CD8-positive, alpha-beta T cell (primary cell): ENCODE measurements at places on chromosomes 16 and 17.

- DNase-seq = peak; percentile 80
Measured at GRCh38 chr16:30185683-30186421, 2.5 kb downstream of the CORO1A start.

- no peak for DNase-seq
Measured at GRCh38 chr16:63497408-63497807, 1461.2 kb upstream of the CDH8 start.

DNA sequence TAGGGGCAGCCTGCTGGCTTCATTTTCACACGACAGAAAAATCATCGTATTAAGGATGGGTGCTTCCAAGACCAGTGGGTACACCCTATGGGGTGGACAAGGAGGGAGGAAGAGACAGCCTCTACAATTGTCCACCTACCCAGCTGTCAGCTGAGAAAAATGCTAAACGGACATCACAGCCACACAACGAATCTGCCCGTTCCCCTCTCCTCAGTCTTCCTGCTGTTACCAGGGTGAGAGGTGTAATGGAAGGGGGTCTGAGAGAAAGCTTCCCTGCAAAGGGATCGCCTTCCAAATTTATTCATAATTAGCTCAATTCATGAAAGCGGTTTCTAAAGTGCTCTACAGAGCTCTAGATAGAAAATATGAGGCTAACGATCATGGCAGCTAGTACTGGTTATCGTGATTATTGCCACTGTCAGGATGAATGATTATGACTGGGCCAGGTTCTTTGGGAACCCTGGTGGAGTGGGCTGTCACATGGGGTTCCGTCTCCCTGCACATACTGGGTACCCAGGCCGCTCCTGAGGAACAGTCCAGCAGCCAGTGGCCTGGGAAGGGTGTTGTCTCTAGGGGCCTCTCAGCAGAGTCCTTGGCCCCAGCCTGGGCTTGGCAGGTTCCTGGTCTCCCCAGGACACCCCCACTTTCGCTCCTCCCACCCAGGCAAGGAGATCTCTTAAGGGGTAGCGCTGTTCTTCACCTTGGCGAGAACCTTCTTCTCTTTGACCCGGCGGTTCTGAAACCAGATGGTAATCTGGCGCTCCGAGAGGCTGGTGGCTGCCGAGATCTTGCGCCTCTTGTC, 2.2 kb downstream of the HOXB13 start:
- no peak for DNase-seq

GRCh38 chr17:28225271-28225670, 93.7 kb upstream of the TMEM97 start:
- no peak for DNase-seq

- DNase-seq = no peak
Measured at GRCh38 chr17:20934288-20934687, 108.5 kb downstream of the USP22 start.

DNA sequence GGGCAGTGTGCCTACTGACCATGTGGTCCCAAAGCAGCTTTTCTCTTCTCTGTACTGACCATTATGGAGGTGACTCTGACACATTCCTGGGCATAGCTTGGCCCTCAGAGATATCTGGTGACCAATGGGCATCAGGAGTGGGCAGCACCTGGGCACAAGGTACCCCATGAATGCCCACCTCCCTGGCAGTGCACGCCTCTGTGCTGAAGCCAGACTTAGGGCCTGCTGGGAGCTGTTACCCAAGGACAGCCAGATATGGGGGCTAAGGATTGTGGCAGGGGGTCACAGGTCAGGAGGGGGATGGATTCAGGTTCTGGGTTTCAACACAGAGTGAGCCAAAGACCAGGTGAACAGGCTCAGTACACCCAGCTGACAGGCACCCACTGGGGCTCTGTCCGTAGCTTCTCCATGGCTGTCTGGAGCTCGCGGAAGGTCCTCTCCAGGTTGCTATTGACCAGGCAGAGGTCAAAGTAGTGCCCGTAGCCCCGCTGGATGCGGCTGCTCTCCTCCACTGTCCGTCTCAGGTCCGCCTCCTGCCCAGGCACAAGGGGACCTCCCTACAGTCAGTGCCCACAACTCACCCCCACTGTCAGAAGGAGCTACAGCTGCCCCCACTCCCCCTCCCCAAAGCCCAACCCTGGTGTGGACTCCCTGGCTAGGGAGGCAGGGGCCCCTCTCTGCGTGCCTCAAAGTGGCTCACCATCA, 29.7 kb downstream of the MPP2 start:
- no peak for DNase-seq

DNA sequence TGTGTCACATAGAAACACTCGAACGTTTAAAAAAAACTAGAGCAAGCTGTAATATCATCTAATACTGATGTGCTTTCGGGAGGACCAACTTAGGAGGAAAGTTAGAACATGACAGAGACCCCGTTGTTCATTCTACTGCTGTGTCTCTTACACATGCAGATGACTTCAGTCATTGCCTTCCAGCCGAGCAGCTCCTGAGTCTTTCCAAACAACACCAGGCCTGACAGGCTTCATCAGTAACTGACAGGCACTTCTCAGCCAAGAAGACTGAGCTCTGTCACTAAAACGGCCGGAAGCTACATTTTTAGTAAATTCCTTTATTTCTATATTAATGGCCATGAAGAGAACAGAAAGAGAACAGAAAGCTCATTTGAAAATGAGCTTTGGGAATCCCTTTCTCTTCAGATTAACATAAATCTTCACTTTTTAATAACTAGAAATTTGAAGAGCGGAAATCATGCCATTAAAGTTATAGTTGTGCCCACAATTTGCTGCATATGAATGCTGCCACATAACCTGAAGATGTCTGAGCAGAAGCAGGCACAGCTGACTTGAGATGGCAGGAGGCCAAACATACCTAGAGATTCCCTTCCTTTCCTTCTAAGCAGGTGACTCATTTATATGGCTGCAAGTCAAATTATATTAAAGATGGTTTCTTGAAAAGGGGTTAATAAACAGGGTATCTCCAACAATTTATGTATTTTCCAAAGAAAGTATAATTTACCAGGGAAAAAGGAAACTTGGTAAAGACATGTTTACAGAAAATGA, 148.9 kb downstream of the ITFG1 start:
- DNase-seq = no peak

GRCh38 chr16:17204644-17205043, 266.1 kb downstream of the XYLT1 start:
- DNase-seq = no peak

DNA sequence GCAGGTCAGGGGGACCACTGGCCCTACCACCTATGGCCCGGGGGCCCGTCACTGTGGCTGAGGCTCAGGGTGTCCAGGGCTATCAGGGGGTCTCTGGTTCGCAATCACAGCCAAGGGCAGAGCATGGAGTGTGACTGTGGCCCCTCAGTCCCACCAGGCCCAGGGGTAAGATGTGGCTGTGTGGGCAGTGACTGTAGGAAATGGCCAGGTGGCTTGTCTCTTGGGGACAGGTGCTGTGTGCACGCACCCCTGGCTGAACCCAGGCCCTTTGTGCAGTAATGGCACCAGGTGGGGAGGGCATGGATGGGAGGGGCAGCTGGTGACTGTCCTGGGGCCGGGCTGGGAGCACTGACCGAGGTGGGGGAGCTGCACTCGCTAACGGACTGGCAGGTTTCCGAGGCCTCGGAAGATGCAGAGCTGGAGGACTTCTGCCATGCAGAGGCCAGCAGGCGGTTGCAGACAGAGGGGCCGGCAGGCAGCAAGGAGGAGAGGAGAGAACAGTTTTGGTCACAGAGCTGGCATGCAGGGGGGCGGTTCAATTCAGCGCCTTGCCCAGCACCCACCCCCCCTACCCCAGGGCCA, 18.8 kb downstream of the IL34 start:
- DNase-seq = no peak

DNA sequence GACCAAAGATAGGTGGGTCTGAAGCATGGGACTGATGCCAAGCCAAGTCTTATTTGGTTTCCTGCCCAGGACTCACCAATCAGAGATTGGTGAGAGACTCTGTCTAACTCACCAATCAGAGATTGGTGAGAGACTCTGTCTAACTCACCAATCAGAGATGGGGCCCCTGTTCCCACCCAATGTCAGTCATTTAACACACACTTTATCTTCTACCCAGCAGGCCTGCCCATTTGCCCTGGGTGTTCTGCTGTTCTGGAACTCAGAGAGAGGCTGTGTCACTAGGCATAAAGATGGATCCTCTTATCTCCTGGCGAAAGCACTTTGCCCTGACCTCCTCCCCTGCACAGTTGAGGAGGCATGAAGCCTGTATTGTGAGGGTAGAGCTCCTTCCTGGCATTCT, 5.4 kb upstream of the RHOT1 start:
- no peak for DNase-seq

DNA sequence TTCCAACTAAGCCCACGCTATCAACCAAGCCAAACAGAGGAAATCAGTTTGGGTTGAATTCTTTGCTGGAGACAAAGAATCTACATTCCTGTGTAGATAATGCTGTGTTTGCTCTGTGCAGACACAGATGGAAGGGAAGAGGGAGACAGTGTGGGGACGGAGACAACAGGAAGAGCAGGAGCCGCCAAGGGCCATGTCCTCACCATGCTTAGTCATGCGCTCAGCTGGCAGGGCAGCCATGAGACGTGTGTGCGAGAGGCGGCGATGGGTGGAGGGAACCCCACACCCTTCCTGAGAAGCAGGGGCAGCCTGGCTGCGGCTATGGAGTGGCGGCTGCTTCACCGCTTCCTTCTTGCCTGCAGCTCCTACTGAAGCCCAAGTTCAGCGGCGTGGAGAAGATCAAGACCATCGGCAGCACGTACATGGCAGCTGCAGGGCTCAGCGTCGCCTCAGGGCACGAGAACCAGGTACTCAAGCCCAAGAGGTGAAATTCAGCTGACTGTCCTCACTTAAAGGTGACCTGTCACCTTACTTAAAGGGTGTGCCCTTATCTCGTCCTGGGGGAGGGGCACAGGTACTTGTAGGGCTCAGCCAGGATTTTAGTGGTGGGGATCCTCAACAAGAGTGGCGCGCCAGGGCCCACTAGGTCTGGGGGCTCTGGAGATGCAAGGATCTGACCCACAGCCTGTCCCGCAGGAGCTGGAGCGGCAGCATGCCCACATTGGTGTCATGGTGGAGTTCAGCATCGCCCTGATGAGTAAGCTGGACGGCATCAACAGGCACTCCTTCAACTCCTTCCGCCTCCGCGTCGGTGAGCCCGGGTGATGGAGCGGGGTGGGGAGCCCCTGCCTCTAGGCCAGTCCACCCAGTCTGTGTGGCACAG, 47.5 kb downstream of the ADCY7 start:
- peak; percentile 76 for DNase-seq

- no peak for DNase-seq
Measured at GRCh38 chr16:61763991-61764390, 272.2 kb downstream of the CDH8 start.

GRCh38 chr16:2450535-2450934, 9.4 kb upstream of the TEDC2 start:
- no peak for DNase-seq

GRCh38 chr17:44913676-44914075, 1.6 kb downstream of the GFAP start:
- DNase-seq = no peak

DNA sequence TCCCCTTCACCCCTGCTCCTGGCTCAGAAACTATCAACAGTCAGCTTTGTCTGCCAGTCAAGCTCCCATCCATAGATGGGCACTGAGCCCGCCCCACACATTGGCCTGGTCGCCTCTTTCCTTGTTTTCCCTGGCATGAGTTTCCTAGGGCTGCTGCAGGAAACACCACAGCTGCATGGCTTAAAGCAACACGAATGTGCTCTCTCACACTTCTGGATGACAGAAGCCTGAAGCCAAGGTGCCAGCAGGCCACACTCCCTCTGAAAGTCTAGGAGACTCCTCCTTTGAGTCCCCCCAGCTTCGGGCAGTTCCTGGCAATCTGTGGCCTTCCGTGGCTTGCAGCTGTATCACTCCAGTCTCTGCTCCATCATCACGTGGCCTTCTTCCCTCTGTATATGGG, 69.9 kb downstream of the TBC1D16 start:
- no peak for DNase-seq

DNA sequence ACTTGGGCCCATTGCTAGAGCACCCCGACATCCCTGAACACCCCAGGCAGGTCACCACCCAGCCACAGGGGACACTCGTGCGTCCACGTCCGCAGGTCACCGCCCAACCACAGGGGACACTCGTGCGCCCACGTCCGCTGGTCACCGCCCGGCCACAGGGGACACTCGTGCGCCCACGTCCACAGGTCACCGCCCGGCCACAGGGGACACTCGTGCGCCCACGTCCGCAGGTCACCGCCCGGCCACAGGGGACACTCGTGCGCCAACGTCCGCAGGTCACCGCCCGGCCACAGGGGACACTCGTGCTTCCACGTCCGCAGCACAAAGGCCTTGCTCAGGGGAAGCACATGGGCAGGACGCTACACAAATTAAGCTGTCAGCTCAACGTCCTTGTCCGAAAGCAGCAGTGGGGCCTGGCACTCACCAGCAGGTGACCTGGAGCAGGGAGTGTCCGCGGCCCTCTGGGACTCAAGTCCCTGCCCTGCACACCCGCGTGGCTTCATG, 17.7 kb downstream of the GALNS start:
- DNase-seq = no peak

DNA sequence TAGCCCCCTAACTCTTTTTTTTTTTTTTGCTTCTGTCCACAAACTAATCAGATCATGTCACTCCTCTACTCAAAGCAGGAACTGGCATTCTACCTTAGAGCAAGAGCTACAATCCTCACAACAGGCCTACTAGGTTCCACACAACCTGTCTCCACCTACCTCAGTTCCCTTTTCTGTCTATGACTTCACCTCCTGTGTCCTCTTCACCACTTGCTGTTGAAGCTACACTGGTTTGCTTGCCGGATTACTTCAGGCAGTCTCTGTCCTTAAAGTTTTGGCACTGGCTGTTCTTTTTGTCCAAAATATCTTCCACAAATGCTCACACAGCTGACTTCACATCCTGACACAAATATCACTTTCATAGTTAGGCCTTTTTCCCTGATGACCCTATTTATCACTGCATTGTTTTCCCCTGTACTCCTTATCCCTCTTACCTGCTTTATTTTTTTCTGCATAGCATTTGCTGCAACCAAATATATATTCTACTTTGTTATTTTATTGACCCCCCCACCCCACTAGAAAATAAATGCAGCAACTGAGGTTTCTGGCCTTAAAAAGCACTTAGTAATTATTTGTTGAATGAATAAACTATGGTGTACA, 72.0 kb downstream of the KANSL1 start:
- DNase-seq = no peak

- no peak for DNase-seq
Measured at GRCh38 chr16:83068686-83069085, 441.9 kb downstream of the CDH13 start.

DNA sequence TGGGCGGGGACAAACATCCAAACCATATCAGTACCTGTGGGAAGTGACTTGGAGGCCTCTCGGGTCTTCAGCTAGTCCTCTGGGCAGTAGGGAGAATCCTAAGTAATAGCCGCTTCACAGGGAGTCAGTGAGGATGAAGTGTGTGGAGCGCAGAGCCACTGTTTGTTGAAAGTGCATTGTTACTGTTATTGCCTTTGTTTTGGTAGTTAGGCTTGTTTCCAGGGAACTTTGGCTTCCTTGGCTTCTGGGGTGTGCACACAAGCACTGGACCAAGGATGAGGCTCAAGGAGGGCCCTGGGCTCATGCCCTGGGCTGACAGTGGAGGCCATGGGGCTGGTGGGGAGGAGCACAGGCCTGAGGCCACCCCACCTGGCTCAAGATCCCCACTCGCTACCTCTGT, 141.6 kb downstream of the CLEC16A start:
- DNase-seq = no peak
